ENCODE measurements at places on chromosomes 4 and X. TPM values are rescaled to one million over a fixed set of nuclear protein-coding genes. Genes with fewer than 3 reads are reported as not detected.

Gene VSIG4
- not detected for total RNA-seq

Gene IL3RA
- total RNA-seq = not detected

Gene HPGD
- total RNA-seq = 0.34 TPM

Gene GAGE1
- not detected for total RNA-seq

Gene CCNA2
- 0.94 TPM for total RNA-seq

Gene HOPX
- total RNA-seq = 0.34 TPM

Gene GK
- 21.6 TPM for total RNA-seq

Gene MAGEB17
- 0.09 TPM for total RNA-seq

Gene FGF13
- total RNA-seq = 58.0 TPM

Gene BANK1
- 0.32 TPM for total RNA-seq

Gene ASMT
- total RNA-seq = not detected

Gene CXCL11
- not detected for total RNA-seq

Gene CD40LG
- not detected for total RNA-seq

Gene GPR82
- total RNA-seq = not detected

Gene TENT5D
- not detected for total RNA-seq

Gene CXCR3
- total RNA-seq = not detected

Gene NAP1L3
- 3.5 TPM for total RNA-seq

Gene GC
- not detected for total RNA-seq

Gene CACNA1F
- total RNA-seq = not detected

Gene GPR34
- total RNA-seq = not detected

Gene TLR10
- total RNA-seq = not detected

Gene NDUFB11
- total RNA-seq = 43.3 TPM

Gene RTL3
- not detected for total RNA-seq

Gene NPY2R
- not detected for total RNA-seq

Gene CSN2
- not detected for total RNA-seq

Gene COQ2
- 4.6 TPM for total RNA-seq

Gene FAM47E
- total RNA-seq = 1.4 TPM

Gene HSD17B11
- total RNA-seq = 40.0 TPM

Gene AFF2
- total RNA-seq = 0.79 TPM

Gene LCORL
- total RNA-seq = 6.7 TPM

Gene MAOA
- total RNA-seq = 7.0 TPM

Gene BLOC1S4
- total RNA-seq = 15.6 TPM

All from bronchial smooth muscle cell (primary cell).